ENCODE measurements at places on chromosomes 6 and 20. TPM values are rescaled to one million over a fixed set of nuclear protein-coding genes. Genes with fewer than 3 reads are reported as not detected.

Gene IMPG1
- polyA plus RNA-seq, result 5.7 TPM

Gene PTK6
- polyA plus RNA-seq, result 1.3 TPM

Gene MACROD2
- 13.0 TPM for polyA plus RNA-seq

DNA sequence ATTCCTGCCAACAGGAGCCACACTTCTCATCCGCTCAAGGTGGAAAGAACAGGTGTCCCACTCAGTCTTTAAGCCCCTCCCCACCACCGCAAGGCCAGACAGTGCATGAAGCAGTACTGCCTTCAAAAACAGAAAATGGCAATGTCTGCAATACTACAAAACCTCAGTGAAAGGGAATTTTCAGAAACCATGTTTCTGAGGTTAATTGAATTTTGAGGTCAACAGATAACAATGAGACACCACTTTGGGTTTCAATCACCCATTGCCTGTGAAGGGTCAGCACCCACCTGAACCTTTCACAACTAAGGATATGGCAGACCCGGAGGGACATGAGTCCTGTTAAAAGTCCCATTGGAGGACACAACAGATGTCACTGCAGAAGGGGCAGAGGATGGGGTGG, 13.0 kb downstream of the ZC3H12D start:
- DNase-seq, result no peak

DNA sequence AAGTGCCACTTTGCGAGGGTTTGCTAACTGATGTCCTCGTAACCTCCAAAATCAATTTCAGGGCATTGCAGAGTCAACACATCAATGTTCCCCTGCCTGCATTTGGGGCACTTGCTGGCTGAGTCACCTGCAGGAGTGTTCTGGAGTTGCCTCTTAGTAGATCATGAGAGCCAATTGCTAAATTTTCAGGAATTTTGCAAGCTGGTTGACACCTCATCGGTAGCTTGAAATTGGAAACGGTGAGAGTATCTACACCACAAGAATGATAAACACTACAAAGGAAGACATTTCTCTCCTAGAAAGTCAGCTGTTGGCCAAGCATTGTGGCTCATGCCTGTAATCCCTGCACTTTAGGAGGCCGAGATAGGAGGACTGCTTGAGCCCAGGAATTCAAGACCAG, 10.8 kb upstream of the BFSP1 start:
- no peak for DNase-seq

DNA sequence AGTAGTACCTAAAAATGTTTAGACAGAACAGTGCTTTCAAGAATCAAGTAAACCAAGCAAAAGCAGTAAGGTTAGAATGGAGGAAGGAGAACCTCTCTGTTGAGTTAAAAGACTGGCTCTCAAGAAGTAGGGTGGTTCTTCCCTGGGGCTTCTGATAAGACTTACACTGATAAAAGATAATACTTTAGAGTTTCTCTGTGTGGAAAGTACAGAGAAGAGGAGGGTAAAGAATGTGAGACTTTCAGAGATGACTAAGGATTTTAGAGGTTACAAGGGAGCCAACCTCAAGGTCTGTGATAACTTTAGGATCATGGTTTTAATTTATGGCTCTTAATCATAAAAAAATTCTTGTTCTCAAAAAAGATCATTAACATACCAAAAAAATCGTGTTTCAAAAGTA, 30.9 kb upstream of the ALDH8A1 start:
- DNase-seq, result no peak

DNA sequence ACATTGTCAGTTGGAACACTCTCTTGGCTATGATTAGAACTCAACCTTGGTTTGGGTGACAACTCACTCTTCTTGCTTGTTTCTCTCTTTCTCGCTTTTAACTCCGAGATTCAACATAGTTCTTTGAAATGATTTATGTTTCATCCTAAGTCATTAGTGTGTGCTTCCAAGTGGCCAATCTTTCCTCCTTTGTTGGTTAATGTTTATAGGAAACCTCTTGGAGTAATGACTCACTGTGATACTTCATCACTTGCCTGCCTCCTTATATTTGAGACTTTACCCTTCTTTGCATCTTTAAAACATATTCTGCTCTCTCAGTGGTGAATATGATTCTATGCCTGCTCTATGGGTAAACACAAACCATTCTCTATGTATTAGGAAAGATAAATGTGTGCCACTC, 279.7 kb upstream of the FLRT3 start:
- no peak for DNase-seq
